Cortex of kidney (tissue), 1 donor: ENCODE measurements at places on chromosomes 13 and 19.

GRCh38 chr13:73860501-73860900, 273.7 kb downstream of the KLF12 start:
- DNase-seq, result no peak

DNA sequence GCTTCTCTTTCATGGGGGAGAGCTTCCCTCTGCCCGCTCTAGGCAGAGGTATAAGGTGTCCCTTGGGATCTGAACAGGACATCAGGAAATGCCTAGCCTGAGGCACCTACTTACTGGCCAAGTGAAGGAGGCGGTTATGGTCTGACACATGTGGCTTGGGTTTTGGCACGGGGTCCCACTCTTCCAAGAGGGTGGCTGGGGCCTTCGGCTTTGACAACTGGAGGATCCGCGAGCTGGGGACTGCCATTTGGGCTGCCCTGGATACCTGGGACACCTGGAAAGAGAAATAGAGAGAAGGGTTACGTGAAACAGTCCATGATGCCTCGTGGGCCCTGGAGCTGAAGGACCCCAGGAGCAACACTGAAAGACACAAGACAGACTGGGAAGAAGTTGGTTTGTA, 22.4 kb upstream of the MIER2 start:
- no peak for DNase-seq

- DNase-seq, result no peak
Observed at GRCh38 chr13:107250628-107251027, 682.7 kb upstream of the ARGLU1 start.

DNA sequence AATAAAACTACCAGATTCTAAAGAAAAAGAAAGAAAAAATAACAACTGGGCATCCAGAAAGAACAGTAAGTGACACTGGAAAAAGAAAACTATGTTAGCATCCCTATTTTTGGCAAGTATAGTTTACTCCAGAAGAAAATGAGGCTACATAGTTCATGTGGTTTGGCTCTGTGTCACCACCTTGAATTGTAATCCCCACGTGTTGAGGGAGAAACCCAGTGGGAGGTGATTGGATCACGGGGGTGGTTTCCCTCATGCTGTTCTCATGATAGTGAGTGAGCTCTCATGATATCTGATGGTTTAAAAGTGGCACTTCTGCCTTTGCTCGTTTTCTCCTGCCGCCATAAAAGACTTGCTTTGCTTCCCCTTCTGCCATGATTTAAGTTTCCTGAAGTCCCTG, 76.9 kb downstream of the ITGBL1 start:
- no peak for DNase-seq

DNA sequence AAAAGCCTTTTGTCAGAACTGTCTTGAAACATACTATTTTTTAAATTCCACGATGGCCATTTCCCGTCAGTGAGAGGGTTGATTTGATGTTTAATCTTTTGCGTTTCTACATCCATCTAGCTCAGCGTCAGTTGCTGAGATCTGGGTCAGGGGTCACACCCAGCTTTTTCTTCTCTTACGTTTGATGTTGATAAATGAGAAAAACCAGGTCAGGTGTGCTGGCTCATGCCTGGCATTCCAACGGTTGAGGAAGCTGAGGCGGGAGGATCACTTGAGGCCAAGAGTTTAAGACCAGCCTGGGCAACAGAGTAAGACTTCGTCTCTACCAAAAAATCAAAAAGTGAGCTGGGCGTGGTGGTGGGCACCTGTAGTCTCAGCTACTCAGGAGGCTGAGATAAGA, 168.9 kb downstream of the PTPRS start:
- no peak for DNase-seq

- DNase-seq, result no peak
Observed at GRCh38 chr13:42040730-42041010, 7.8 kb upstream of the DGKH start.

DNA sequence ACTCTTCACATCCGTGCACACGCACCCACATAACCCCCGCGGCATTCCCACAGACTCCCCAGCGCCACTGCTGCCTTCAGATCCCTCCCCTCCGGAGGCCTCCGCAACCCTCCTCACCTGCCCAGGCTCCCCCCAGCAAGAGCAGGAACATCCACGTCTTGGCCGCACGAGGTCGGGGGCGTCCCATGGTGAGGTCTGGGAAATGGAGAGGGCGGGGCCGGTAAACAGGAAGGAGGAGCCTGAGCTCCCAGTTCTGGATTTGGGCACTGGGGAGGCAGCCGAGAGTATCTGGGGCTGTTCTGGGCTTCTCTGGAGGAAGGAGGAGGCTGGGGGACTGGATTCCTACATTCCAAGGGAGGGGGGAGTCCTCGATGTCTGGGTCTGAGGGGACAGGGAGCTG, 423 bp downstream of the KLK8 start:
- no peak for DNase-seq

DNA sequence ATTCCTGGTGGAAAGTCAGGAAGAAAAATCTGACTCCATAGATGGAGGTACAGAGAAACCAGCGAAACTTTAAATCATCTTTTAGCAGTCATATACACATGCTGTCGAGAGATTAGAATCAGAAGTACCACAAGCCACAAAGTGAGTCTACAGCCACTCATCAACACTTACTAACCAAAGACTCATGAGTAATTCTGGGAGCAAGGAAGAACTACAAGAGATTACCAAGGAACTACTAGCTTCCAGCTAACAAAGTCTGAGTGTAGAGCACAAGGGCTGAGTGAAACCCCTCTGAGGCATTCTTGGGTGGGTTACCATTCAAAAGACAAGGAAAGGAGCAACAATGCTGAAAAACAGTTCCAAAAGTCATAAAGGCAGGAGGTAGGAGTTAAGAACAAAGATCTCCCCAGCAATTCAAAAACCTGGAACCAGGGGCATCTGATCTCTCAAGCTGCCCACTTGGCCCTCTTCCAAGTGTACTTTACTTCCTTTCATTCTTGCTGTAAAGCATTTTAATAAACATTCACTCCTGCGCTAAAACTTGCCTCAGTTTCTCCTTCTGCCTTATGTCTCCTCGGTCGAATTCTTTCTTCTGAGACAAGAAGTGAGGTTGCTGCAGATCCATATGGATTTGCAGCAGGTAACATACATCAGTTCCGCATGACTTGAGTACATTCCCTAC, 13.0 kb downstream of the RBM26 start:
- DNase-seq, result no peak

- DNase-seq, result no peak
Observed at GRCh38 chr13:40171566-40171965, 494.9 kb downstream of the FOXO1 start.

GRCh38 chr19:29547981-29548380, 22.2 kb downstream of the VSTM2B start:
- no peak for DNase-seq

DNA sequence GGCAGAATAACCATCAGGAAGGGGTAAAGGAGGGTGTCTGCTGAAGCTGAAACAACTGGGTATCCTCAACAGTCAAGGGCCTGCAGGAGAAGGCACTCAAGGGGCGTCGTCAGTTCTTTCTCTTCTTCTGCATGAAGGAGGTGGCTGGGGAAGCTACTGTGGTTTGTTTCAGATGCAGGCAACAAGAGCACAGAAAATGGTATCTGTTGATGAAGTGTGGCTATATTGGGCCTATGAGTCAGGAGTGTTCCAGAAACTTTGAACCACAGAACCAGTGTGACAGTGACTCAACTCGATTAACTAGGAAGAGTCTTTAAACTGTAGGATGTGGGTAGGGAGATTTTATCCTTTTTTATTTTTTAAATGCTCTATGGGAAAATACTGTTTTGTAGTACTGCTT, 686.3 kb downstream of the FGF9 start:
- no peak for DNase-seq

DNA sequence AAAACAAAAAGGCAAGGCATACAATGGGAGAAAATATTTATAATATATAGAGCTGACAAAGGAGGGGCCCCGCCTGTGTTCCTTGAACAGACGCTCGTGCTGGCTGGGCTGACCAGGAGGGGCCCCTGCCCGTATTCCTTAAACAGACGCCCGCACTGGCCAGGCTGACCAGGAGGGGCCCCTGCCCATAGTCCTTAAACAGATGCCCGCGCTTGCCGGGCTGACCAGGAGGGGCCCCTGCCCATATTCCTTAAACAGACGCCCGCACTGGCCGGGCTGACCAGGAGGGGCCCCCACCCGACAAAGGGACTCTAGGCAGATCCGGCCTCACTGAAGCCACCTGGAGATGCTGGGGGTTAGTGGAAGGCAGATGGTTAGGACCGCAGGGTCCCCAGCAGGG, 9.3 kb downstream of the ADPRHL1 start:
- DNase-seq, result no peak

DNA sequence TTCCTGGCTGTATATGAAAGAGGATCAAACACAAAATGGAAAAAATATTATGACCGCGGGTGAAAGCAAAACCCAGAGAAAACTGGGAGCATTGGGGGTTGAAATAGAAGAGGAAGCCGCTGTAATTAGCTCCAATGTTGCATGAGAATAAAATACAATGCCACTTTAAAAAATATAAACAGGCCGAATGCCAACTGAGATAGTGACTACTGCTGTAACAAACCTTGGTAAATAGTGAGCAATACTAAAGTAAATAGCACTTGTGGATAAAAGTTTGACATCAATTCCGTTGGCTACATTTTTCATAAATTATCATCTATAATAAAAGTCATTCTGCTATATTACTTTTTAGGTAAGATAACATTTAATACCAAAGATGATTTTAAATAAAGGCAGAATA, 395.8 kb upstream of the MIR17HG start:
- DNase-seq, result no peak

DNA sequence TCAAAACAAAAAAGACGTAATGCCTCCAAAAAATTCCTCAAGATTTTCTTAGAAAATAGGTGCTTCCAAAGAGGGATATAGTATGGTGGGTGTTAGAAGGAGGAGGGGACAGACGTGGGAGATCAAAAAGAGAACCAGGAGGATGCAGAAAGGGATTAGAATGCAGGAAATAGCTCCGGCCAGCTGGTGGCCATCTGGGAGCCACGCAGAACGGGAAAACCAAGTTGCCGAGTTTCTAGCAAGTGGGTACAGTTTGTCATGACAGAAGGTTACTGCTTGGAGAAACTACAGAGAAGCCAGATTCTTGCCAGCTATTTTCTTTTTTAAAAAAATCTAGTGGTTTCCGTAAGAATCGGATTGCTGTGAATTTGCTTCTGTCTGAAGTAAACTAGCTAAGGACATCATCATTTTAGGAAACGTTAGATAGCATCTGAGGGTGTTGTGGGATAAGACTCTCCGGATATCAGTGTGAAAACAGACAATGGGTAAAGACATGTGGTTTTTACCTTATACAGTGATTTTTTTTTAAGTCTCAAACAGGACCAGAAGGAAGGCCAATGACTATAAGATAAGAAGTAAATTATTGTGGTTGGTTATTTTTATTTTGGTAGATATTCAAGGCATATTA, 104.9 kb downstream of the HSPH1 start:
- no peak for DNase-seq

- DNase-seq, result no peak
Observed at GRCh38 chr13:112582263-112582662, 5.7 kb downstream of the TUBGCP3 start.

GRCh38 chr19:29926031-29926430, 16.0 kb upstream of the URI1 start:
- DNase-seq, result no peak

DNA sequence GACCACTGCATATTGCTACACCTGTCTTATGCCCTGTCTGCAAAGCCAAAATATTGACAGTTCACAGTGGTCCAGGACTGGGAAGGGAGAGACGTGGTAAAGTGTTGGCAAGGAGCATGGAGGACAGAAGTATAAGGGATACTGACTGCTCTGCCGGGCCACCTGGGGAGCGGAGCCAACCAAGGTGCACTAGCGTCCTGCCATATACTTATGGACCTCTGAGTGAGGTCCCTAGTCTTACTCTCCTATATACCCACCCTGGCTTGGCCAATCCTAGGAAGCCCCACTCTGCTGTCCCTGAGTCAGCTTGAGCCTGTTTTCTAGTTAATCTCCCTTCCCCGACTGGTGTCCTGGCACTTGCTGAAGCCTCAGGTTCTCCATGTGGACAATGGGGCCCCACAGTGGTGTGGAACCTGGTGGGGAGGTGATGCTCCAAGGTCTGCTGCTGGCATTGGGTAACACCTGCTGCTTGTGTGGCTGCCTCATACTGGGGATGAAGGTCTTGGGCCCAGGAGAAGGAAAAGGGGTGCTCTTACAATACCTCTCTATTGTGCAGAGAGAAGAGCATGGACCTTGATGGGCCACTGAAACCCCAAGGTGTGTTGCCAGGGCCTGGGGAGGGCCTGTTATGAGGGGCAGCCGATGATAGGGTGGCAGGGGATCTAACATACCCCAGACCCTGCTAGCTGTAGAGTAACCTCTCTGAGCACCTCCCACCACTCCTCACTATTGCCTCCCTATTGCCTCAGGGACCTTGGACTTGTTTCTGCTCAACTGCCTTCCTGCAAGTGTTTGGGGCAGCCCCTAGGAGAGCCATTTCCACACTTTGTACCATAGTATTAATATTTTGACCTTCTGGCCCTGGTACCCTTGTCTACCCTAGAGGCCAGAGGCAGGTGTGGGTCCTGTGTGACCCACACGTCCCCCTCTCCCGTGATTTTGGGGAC, 6.7 kb upstream of the TRIM28 start:
- no peak for DNase-seq

DNA sequence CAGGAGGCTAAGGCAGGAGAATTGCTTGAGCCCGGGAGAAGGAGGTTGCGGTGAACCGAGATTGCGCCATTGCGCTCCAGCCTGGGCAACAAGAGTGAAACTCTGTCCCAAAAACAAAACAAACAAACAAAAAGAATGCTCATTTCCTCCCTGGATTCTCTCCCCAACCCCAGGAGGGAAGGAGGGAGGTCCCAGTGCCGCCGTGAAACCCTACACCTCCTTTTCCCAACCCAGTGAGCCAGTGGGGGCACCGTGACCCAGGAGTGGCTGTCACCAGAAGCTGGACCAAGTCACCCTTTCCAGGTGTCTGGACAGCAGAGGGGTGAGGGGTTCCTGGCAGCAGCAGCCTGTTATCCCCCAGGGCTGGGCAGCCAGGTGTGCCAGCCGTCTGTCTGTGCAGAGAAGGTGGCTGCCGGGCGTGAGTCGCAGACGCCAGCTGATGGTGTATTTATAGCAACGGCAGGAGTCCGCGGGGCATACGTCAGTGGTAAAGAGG, 23.5 kb downstream of the NFIC start:
- no peak for DNase-seq

GRCh38 chr13:62280590-62280989, 864.9 kb upstream of the PCDH20 start:
- DNase-seq, result no peak

GRCh38 chr19:16326401-16327168, 2.0 kb downstream of the KLF2 start:
- DNase-seq, result no peak

GRCh38 chr19:48415395-48415794, 21.9 kb downstream of the GRIN2D start:
- no peak for DNase-seq

DNA sequence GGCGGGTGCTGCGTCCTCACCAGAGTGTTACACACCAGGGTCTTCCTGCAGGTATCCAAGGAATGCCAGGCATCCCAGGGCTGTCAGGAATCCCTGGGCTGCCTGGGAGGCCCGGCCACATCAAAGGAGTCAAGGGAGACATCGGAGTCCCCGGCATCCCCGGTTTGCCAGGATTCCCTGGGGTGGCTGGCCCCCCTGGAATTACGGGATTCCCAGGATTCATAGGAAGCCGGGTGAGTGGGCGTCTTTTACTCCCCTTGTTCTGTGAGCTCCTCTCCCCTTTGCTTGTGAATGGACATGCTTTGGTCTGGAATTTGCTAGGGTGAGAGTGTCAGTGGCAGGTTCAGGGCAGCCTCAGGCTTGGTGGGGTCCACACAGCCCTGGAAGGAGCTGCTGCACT, 75.9 kb downstream of the RAB20 start:
- DNase-seq, result no peak

- DNase-seq, result no peak
Observed at GRCh38 chr19:343451-343931, 1.1 kb downstream of the MIER2 start.
